ENCODE measurements at places on chromosomes 2 and 18.

- DNase-seq, result no peak
Measured at GRCh38 chr2:236841389-236841788, 244.3 kb upstream of the COPS8 start.

- DNase-seq, result no peak
Measured at GRCh38 chr2:69641887-69642708, 1.4 kb downstream of the AAK1 start.

GRCh38 chr2:130302164-130302886, 40.4 kb upstream of the IMP4 start:
- DNase-seq, result no peak

GRCh38 chr2:106573773-106574172, 86.6 kb downstream of the CD8B2 start:
- DNase-seq, result no peak

GRCh38 chr2:144267239-144267638, 252.7 kb downstream of the ZEB2 start:
- peak; percentile 36 for DNase-seq

DNA sequence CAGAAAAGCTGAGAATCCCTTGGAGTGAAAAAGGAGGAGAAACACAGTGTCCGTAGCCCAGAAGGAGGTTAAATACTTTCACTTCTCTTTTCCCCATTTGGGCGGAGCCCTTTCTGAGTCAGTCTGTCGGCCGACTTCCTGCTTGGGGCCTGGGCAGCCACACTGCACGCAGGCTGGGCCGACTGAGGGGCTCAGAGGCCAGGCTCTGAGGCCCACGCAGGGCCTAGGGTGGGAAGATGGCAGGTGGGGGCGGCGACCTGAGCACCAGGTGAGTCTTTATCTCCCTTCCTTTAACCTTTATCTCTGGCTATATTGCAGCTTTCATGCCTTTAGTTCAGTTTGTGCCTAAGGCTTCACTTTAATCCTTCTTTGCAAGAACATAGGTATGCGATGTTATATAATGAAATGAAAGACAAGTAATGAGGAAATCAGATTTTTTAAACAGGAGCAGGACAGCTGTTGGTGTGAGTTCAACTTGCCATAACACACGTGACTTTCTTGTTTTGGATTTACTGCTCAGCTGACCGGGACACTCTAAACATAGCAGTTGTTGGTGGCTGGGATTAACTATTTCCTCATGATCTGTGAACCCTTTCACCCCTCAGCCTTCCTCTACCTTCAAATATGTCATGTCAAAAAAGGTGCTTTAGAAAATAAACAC, at the start of gene SP100:
Gene SP100 (plus strand): TSS at position 141 of the 661 bp plus-strand sequence. CDS start 96 bp downstream, at position 237.
- DNase-seq, result peak; percentile 88

DNA sequence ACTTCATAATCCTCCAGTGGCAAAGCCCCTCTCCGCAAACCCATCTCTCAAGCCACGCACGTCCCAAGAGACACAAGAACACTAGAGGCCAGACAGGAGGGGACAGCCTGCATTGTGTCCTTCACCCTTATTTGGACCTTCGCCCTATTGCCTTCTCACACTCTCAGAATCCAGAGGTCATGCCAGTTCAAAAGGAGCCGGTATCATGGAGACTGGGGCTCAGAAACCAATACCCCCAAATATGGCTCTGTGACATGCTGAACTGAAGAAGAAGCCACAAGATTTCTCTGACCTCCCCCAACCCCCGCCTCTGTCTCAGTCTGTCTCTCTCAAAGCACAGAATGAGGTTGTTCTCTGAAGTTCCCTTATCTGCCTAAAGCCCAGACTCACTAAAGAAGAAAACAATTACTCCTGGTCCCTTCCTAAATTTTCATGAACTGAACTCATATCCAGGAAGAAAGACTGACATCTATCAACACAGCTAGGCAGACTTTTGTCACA, 19.2 kb upstream of the SPATA3 start:
- DNase-seq, result no peak

DNA sequence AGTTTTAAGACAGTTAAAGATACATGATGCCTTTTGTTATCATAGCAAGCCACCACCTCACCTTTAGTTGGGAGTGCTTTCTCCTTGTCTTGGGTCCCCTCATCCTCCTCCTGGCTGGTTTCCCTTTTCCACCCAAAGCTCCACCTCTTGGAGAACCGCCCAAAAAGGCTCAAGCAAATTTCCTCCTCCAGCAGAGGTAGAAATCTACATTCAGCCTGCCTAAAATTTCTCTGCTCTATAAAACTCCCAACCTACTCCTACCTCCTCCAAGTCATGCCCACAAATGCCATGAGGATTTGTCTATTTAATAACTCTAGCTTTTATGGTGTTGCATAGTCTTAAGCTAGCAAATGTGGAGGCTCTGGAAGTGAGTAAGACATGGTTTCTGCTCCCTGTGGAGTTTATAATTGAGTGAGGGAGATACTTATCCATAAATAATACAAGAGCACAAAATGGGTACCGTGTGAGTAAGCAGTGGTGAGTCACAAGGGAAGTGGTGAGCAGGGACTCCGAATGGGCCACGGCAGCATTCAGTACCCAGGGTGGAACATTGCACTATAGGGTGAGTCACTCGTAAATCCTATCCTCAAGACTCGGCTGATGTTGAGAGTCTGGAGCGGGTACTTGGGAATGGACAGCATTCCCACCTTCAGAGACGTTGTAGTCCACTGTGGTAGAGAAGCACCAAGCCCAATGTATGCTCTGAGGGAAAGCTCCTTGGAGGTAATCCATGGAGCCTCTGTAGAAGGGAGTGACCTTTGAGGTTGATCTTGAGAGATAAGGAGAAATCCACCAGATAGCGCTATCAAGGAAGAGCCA, 146.3 kb downstream of the RTN4 start:
- peak; percentile 59 for DNase-seq

- no peak for DNase-seq
Measured at GRCh38 chr2:101961338-101962191, 30.2 kb upstream of the IL1R2 start.

GRCh38 chr2:1257334-1257733, 155.9 kb upstream of the TPO start:
- no peak for DNase-seq

GRCh38 chr2:169849710-169850109, 22.5 kb downstream of the UBR3 start:
- no peak for DNase-seq

DNA sequence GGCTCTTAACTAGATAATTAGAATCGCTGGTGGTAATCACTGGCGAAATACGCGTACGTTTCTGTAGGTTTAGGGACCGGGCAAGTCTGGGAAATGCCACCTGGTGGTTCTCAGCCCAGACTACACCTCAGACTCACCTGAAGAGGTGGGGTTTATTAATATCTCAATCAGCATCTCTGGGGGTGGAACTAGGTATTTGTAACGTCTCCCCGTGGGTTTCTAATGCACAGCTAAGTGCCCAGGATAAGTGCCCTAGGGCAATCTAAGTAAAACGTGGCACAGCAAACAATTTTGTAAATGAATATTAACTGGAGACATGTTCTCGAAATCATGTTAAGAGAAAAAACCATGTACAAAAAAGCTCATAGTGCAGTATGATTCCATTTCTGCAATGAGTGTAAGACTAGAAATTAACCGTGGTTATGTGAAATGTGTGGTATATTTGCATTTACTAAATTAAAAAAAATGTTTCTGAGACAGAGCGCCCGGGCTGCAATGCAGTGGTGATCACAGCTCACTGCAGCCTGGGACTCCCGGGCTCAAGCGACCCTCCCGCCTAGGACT, 760 bp upstream of the CNOT11 start:
- DNase-seq, result peak; percentile 43

GRCh38 chr2:232097758-232098157, 136.2 kb downstream of the DIS3L2 start:
- no peak for DNase-seq

DNA sequence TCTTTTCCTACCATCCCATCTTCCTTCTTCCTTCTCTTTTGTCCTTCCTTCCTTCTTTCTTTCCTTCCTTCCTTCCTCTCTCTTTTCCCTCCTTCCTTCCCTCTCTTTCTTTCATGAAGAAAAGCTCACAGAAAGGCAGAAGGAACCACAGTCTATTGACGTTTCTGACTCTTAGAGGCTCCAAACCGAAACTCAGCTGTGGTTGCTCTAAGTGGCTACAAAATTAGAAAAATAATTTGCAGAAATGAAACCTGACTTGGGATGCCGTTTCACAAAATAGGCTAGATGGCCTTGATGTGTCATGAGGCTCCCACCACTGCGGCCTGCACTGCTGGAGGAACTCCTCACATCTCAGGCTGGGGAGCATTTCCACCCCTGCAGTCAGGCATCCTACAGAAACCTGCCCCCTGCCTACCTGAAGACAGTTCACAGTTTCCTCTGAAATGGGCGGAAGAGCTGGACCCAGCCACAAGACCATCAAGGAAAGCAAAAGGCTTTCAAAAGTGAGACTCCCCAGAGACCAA, 165.6 kb downstream of the SMAD7 start:
- DNase-seq, result peak; percentile 53

DNA sequence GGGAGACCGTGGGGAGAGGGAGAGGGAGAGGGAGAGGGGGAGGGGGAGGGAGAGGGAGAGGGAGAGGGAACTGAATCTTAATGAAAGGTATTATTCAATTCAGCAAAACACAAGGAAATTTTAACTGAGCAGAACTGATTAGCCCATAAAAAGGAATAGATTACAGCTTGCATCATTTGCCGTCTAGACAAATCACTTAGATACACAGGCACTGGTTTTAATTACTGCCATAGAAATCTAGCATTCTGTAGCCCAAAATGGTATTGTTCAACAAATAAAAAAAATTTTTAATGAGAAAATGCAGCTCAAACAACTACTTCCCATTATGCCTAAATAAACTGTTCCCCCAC, 7.9 kb upstream of the KCNF1 start:
- DNase-seq, result no peak

GRCh38 chr2:206260188-206261012, 14.1 kb upstream of the ZDBF2 start:
- no peak for DNase-seq

GRCh38 chr18:58201733-58202730, 158.0 kb downstream of the NEDD4L start:
- no peak for DNase-seq

- DNase-seq, result no peak
Measured at GRCh38 chr2:120759543-120760331, 24.1 kb downstream of the GLI2 start.

DNA sequence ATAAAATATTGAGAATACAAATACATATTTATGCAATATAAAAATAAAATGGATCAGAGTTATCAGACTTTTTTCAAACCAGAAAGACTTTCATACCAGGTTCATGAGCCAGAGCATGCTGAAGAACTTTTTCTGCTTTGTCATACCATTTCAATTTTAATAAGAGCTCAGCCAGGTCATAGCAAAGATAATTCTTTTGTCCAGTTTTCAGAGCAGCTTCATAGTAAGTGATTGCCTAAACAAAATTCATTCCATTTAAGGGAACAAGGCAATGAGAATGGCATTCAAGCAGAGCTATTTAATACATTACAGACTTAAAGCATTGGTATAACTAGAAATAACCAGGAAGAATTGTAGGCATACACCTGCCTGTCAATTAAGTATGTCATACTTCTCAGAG, 42.3 kb downstream of the TTC21B start:
- DNase-seq, result no peak

DNA sequence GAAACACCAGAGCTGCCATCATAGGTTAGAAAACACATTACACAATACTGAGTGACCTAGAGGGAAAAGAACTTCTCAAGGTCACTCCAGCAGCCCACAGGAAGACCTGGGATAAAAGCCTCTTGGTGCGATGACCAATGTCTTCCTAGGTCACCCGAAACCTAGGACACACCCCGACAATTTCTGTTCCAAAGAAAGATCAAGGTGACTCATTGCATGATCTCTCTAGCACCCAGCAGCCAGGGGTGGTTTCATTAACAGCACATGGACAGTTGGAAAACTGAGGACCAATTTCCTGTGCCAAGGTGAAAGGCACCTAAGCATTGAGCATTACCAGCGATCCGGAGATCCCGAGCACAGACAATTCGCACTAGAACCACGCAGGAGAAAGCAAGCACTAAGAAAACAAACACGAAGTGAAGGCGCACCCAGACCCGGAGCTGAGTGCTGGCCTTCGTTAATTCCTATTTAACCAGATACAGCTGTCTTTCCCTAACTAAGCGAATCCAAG, 1.5 kb downstream of the CACNB4 start:
- DNase-seq, result no peak

GRCh38 chr2:100900156-100900795, 80.3 kb downstream of the NPAS2 start:
- DNase-seq, result no peak

GRCh38 chr2:55111230-55111569, 60.9 kb upstream of the RTN4 start:
- no peak for DNase-seq

GRCh38 chr2:224190936-224191270, 151.8 kb upstream of the SERPINE2 start:
- DNase-seq, result no peak

DNA sequence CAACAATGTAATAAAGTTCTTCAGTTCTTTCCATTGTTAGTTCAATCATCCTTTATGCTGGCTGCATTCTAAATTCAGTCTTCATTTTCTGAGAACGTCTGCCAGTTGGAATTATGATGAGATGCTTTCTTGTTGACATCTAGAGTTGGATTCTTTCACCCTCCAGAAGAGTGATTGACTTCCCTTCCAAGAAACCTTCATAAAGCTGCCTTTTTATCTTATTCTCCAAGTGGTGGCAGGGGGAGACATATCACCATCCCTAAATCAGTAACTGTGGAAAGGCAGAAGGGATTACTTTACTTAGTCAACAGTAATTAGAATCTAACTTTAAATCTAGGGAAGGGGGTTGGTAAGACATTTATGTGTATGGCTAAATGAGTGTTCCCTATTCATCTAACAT, 86.8 kb upstream of the GULP1 start:
- DNase-seq, result no peak

DNA sequence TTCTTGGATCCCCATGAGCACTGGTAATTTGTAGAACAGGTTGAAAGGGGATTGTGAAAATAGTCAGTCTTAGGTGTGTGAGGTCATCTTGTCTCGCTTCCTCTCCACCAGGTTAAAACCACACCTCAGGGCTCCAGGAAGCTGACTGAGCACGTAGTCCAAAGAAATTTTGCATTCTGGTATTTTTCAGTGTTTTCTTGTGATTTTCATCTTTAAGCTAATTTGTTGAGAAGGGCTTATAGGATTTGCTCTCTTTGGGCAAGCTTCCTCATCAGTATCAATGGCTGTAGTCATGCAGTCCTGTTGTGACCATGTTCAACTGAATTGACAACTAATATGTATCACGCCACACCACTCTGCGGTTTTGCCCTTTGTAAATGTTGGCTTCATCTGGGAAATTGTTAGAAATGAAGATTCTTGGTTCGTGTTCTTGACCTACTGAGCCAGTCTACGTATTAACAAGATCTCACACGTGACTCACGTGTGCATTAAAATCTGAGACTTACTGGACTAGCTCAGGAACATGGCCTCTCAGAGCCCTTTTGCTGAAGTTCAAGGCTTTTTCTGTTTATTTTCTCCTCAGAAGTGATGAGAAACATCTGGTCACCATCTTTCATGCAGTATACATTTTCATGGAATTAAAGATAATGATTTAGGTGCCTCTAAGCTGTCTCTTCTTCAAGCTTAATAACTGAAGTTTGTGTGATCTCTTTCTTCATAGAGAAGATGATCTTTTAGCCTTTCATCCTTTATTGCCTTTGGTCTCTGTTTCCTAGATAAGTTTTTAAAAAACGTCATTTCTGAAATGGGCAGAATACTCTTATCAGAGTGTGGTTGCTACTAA, 32.8 kb downstream of the FMNL2 start:
- DNase-seq, result no peak

GRCh38 chr18:72700961-72701710, 157.0 kb upstream of the CBLN2 start:
- DNase-seq, result no peak

Measured in CD4-positive, alpha-beta T cell treated with Interleukin-4 for 4 hours (primary cell).